ENCODE measurements at places on chromosomes 2 and 18.
A peak's percentile ranks its signal among the peaks of the same experiment; 100 is the strongest.

- no peak for DNase-seq
These were observed 3.1 kb upstream of the ZEB2 start for GRCh38 chr2:144522897-144523595.

- DNase-seq = no peak
These were observed 326.1 kb upstream of the HS6ST1 start for GRCh38 chr2:128644718-128645256.

DNA sequence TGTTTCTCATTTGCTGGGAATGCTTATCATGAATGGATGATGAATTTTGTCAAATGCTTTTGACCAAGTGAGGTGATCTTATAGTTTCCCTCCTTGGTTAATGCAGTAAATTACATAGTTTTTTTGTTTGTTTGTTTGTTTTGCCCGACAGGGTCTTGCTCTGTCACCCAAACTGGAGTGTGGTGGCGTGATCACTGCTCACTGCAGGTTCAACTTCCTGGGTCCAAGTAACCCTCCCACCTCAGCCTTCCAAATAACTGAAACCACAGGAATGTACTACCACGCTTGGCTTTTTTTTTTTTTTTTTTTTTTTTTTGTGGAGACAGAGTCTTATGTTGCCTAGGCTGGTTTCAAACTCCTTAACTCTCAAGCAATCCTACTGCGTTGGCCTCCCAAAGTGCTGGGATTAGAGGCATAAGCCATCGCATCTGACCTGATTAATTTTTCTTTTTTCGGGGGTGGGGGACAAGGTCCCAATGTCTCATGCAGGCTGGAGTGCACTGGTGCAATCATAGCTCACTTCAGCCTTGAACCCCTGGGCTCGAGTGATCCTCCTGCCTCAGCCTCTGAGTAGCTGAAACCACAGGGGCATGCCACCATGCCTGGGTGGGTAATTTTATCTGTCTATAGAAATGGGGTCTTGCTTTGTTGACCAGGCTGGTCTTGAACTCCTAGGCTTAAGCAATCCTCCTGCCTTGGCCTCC, 48.6 kb downstream of the SMAD2 start:
- no peak for DNase-seq

GRCh38 chr2:119461811-119462210, 30.2 kb downstream of the TMEM37 start:
- DNase-seq = no peak

DNA sequence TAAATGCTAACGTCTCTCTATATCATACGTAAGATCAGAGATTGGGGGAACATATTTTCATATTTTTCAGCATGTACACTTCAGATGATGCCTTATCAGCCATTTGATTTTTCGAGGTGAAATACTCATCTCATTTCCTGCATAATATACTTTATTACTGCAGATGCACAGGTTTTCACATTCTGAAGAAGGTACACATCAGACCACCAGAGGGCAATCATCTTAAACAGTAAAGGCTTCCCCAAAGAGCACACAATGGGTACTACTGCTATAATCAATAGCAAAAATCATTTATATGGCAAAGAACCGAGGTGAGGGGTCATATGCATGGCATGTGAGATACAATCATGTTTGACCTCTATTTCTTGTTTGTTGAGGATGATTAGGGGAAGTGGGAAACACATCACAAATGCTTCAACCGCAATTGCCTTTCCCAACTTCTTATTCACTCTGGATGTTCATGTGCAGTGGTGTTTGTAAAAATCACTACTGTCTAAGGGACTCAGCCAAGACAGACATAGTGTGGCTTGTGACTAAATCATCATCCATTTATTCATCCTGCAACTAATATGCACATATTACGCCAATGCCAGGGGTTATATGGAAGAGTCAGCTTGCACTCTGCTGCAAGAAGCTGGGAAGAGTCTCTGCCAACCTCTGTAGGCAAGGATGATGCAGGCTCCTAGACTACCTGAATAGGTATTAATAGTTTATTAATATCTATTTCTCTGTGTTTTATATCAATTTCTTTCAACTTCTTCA, 118.7 kb downstream of the EPB41L3 start:
- DNase-seq = peak; percentile 46

DNA sequence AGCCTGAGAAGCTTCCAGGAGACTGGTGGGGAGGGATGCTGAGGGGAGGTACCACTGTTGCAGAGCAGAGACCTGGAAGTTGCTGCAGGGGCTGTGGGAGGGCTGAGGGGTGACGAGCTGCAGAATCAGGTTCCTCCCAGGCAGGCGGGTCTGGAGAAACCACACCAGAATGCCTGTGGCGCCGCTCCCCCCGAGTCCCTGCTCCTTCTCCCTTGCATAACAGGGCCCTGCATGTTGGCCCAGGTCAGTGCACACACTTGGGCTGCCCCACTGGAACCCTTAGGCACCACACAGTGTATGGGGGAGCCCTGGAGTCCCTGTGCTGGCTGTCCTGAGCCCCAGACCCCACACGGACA, 60.4 kb downstream of the ARL4C start:
- DNase-seq = no peak
